Aorta (tissue), 5 donors: ENCODE measurements at places on chromosomes 11 and 22.

- H3K27ac ChIP-seq: no peak overlapping the region
- H3K36me3 ChIP-seq: no peaks in the 10 kb centered on the region
- no peak overlapping the region for H3K4me3 ChIP-seq
- H3K4me1 ChIP-seq: no peaks in the 10 kb centered on the region
- no peak for DNase-seq
These were observed 99.6 kb upstream of the SPON1 start for GRCh38 chr11:13862845-13863392.

DNA sequence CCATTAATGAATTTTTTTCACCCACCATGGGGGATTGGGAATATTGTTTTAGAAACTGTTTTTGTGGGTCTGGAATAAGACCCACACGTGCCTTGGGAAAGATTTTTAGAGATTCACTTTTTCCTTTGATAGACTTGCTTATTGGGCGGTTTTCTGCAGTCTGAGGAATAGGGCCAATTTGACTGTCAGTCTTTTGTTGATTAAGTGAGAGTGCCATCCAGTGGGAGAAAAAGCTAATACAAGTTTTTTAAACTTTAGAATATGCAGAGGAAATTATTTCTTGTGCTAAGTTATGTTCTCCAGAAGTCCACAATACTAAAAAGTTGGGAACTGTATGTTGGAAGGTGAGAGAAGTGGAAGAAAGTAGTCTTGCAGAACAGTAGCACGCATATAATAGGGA, 56.1 kb downstream of the PRMT3 start:
- H3K4me3 ChIP-seq: no peak overlapping the region
- H3K27me3 ChIP-seq: no peaks in the 10 kb centered on the region

DNA sequence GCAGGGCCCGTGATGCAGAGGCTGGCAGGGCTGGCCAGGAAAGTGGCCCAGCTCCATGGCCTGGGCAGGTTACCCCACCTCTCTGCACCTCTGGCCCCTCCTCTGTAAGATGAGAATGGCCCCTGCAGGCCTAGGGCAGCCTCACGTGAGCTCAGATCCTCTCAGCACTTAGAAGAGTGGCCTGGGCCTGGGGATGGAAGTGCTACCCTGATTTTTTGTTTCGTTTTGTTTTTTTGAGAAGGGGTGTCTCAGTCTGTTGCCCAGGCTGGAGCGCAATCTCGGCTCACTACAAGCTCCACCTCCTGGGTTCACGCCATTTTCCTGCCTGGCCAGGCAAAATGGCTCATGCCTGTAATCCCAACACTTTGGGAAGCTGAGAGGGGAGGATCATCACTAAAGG, 982 bp downstream of the APOBEC3H start:
- H3K27ac ChIP-seq: no peak overlapping the region
- peak; percentile 44 for DNase-seq
- H3K36me3 ChIP-seq: no peaks in the 10 kb centered on the region
- H3K27me3 ChIP-seq: no peaks in the 10 kb centered on the region
- no peaks in the 10 kb centered on the region for H3K4me1 ChIP-seq
- no peak overlapping the region for H3K4me3 ChIP-seq

DNA sequence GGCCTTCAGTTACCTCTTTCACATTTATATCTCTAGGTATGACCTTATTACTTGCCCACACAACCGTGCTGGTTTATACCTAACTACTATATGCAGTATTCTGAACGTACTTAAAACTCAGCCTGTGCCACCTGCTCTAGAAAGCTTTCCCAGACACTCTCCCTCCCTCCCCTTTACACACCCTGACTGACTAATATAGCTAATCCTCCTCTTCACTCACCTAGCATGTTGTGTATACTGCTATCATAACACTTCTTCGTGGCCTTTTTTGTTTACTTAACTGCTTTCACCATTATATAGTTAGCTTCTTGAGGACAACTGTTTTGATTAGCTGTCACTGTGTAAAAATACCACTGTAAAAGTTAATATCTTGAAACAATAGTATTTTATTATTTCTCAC, 23.5 kb downstream of the RNF214 start:
- H3K36me3 ChIP-seq: peaks cover 3% of the 10 kb centered on the region
- no peak overlapping the region for H3K27ac ChIP-seq
- H3K27me3 ChIP-seq: no peaks in the 10 kb centered on the region
- no peaks in the 10 kb centered on the region for H3K4me1 ChIP-seq

GRCh38 chr11:74171997-74172396, 908 bp downstream of the PPME1 start:
- no peaks in the 10 kb centered on the region for H3K27me3 ChIP-seq
- no peak for DNase-seq
- peak overlapping the region; percentile 71 for H3K4me3 ChIP-seq
- peaks cover 17% of the 10 kb centered on the region for H3K4me1 ChIP-seq
- H3K27ac ChIP-seq: no peak overlapping the region

DNA sequence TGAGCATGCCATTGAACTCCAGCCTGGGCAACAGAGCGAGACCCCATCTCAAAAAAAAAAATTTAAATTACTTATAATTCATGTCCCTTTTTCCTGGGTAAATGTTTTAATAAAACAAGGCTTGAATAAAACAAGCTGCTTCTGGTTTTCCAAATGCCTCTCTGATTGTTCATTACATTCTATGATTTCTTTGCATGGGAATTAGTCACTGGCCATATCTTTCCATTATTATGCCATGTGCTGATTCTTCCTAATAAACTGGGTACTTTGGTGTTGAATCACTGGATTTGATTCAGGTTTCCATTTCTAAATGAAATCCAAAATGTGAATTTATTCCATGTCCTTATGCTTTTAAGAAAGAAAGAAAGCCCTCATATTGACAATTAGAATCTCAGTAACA, 42.6 kb downstream of the ZNF215 start:
- no peak for DNase-seq
- no peaks in the 10 kb centered on the region for H3K4me1 ChIP-seq
- H3K4me3 ChIP-seq: no peak overlapping the region
- H3K36me3 ChIP-seq: no peaks in the 10 kb centered on the region
- no peaks in the 10 kb centered on the region for H3K27me3 ChIP-seq
